HCEC 1CT (cell line): ENCODE measurements at places on chromosomes 6 and 20.

DNA sequence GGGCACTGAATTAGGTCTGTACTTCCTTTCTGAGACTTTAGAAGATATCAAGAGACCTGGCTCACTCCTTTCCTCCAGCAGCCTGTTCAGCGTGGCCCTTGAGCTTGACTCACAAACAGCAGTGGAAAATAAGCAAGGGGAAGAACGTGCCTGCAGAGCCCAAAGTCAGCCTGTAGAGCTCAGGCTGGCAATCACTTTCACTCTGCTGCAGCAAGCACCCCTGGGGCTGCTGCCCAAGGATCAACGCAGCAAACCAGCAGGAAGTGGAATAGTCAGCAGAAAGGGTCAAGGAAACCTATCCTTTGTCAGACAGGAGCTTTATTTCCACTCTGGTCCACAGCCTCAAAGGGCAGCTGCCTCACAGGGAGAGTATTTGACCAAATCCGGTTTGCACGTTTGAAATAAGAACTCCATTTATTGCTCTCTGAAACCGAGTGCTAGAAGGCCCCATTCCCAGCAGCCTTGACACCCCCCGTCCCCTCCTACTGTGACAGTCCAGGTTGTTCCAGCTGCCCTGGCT, 77.4 kb downstream of the PRDM1 start:
- DNase-seq: peak; percentile 25

DNA sequence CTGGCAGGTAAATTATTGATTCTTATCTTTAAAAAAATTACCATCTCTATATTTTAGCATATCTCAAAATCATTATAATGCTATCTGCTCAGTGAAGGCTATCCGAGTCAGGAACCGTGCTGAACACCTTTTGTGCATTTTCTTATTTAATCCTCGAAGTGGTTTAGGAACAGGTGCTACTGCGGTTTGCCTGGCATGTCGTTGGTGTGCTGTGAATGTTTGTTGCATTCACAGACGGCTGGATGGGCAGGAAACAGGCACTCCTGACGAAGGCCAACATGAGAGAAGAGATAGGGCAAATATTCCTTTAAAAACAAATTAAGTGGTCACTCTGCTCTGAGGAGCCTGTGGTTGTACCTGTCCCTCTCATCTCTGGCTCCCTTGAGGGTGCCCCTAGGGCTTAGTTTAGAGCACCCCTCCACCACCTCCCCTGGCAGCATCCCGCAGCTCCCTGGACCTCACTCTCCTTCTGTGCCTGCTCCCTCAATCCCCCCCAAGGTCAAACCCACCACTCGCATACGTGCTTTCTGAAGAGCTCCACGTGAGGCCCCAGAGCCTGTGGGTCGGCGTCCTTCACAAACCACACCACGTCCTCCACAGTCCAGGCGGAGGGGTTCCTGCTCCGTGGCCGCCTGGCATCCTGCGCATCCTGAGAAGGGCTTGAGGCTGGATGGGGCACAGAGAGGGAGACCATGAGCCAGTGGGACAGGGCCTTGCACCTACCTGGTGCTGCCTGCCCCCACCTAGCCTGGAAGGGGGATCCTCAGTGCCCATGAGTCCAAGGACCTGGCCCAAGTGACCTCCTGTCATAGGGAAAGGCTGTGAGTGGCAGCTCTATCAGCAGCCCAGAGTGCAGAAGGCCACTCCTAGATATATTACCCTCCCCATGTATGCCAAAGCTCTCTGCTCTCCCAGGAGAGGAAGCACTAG, 116.5 kb downstream of the SCML4 start:
- DNase-seq: no peak

DNA sequence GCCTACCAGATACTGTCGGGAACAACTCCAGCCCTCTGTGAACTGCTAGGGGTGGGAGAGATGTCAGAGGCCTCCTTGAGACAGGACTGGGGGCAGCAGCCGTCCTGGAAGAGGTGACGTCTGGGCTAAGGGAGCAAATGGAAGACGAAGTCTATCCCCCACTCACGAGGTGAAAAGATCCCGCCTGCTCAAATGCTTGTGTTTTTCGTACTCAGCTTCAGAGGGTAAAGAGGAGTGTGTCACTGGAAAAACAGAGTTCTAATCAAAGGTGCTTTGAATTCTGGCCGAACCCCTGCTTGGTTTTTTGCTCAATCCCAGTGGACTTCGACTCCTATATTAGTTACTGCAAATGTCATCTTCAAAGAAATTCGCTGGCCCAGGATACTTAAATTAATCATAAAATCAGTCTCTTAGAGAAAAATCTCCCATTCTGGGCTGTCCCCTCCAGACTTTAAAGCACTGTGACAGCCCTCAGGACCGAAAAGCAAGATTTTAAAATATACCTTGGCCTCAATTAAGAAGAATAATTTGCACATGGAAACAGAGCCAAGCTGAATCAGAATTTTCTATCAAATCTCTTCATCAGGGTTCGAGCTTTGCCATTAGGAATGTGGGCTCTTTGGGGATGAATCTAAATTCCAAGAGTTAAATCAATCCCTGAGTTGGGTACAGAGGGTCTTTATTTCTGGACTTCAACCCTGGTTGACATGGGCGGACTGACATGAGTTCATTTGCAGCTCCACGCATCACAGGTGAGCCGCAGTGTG, 61.8 kb upstream of the AFDN start:
- no peak for DNase-seq

DNA sequence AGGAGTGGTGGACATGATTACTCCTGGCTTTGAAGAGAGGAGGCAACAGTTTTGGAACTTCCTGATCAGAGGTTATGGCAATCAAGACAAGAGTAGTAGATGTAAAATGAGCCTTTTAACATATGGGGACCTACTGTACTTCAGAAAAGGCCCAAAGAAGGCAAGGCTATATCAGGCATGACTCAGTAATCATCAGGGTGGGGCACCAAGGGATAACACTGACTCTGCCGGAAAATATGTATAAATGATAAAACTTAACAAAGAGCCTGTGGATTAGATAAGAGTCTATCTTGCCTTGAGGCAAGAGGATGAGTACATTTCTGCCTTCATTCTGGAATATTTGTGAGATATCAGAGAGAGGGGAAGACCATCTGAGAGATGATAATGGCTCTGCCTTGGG, 1389.9 kb upstream of the MAP3K7 start:
- no peak for DNase-seq

DNA sequence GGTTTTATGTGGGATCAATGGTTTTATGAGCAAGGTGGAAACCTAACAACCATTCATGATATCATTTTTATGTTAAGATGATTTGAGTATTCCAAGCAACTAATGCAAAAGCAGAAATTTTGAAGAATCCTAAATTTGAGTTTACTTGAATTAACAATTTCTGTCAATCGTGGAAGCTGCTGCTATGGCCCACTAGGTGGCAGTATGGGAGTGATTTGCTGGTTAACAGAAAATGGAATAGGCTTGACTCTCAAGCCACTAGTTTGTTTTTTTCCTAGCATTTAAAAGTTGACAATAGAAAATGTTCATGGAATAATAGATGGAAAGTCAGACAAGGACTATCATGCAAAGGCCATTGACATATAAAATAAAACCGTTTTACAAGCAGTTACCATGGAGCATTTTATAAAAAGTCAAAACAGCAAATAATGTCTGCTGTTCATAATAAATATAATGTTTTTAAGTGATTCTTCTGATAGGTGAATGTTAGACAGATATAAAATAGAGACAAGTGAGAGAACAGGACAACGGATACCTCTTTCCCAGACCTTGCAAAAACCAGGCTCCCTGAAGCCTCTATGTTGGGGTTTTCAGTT, 43.0 kb upstream of the TMEM200A start:
- peak; percentile 59 for DNase-seq

DNA sequence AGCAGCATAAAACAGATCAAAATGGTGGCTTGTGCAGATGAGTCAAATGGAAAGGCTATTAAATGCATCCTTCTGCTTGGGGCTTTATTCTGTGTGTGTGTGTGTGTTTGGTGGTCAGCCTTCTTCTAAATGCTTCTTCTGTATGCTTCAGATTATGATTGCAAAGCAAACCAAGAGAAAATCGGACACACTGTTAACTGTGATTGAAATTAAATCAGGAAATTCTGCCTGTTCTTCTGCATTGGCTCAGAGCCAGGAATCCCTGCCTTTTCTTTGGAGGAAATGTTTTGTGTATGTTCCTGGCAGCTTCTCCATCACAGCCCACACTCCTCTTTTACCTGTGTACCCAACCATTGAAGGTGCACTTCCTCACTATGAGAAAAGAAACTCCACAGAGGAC, 22.3 kb upstream of the PDE10A start:
- no peak for DNase-seq

GRCh38 chr6:163457637-163458561, 43.4 kb downstream of the QKI start:
- peak; percentile 94 for DNase-seq

DNA sequence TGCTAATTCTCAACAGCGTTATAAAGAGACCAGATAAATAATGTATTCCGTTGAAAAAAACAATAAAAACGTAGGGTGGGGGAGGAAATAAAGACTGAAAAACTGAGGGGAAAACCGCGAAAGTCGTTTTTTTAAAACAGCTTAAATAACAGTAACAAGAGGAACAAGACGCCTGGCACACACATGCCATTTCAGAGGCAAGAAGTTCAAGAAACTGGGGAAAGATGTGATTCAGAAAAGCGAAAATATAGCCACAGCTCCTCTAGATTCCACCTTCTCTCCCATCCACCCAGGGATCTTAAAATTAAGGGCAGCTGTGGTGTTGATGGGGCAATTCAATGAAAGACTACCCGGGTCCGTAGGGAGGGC, 1.3 kb downstream of the EPB41L2 start:
- peak; percentile 33 for DNase-seq

DNA sequence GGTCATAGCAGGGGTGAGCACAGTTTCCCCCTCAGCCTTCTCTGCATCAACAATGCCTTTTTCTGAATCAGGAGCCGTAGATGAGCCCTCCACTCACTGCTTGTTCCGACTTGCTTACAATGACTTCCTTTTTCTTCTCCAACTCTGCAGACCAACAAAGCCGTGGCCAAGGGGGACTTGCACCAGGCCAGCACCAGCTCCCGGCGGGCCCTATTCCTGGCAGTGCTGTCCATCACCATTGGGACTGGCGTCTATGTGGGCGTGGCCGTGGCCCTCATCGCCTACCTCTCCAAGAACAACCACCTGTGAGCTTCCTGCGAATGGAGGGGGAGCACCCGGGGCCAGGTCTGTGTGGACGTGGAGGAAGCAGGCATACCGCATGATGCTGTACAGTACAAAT, 195.8 kb downstream of the SYNDIG1 start:
- DNase-seq: no peak

- no peak for DNase-seq
These were observed 763 bp downstream of the BHLHE23 start for GRCh38 chr20:63005862-63006539.
